Mammary epithelial cell (primary cell): ENCODE measurements at places on chromosomes 4 and X.

- DNase-seq, result no peak
These were observed 32.4 kb downstream of the CLDN22 start for GRCh38 chr4:183287677-183288076.

DNA sequence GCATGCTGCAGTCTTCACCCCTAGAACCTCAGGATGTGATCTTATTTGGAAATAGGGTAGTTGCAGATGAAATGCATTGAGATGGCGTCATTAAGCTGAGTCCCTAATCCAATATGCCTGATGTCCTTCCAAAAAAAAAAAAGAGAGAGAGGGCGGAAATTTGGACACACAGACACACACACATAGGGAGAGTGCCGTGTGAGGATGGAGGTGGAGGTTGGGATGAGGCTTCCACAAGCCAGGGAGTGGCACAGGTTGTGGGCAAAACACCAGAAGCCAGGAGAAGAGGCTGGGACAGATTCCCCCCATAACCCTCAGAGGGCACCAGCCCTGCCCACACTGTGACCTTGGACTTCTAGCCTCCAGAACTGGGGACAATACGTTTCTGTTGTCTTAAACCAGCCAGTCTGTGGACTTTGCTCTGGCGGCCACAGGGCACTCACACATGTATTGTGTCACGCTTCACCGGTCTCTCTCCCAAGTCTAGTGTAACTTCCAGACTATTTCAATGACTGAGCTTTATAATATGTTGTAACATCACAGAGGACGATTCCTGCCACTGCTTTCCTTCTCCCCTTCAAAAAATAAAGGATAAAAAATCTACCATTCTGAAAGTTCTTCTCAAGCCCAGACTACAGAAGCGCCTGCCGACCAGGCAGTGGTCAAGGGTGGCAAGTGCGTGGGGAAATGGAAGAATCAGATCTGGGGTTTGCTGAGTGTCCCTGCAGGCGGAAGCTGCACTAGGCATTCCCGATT lies 35.8 kb upstream of the MAN2B2 start:
- DNase-seq, result no peak

DNA sequence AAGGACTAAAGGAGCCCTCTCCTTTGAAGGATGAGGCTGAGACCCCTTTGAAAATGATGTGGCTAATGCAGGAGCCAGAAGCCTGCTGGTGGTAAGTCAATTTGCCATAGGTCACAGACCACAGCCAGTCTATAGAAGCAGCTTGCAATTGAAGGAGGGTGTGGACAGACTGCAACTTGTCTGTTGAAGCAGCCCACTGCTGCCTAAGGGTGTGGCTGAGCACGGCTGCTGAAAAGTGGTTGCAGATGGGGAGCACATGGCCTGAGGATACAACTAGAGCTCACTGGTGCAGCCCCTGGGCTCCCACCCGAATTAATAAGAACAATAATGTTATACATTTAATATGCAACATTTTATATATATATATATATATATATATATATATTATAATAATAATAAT lies 11.4 kb upstream of the EXOC1L start:
- DNase-seq, result no peak

DNA sequence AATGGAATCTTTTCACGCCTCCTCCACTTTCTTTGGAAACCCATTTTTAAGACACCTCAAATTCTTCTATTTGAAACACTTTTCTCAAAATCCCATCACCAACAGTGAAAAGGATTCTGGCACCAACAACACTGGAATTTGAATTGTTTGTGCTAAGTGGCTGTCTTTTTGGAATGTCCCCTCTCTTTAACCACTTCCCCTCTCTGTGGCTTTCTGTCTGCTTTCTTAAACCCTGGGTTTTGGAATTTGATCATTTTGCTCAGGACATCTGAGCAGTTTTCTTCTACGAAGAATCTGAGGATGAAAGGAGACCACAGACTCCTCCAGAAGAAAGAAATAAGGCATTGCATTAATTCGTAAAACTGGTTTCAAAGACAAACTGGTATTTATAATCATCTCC lies 89.0 kb downstream of the MXRA5 start:
- DNase-seq, result no peak

GRCh38 chrX:148422526-148422925 lies 77.9 kb upstream of the AFF2 start:
- DNase-seq, result peak; percentile 83

DNA sequence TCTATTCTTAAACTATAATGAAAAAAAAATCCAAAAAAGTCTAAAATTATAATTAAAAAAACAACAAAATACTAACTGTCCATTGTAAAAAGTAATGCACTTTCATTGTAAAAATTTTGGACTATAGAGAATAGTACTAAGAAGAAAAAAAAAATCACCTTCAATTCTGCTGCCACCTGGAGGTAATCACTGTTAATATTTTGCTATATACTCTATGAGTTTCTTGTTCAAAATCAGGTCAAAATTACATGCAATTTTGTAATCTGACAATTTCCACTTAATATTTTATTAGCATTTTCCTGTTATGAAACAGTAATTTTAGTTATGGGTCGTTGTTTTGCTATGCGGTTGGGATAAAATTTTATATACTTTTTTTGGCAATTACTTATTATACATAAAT lies 62.0 kb downstream of the HTT start:
- DNase-seq, result no peak

- DNase-seq, result peak; percentile 10
These were observed 124.2 kb upstream of the MBNL3 start for GRCh38 chrX:132612821-132613564.

DNA sequence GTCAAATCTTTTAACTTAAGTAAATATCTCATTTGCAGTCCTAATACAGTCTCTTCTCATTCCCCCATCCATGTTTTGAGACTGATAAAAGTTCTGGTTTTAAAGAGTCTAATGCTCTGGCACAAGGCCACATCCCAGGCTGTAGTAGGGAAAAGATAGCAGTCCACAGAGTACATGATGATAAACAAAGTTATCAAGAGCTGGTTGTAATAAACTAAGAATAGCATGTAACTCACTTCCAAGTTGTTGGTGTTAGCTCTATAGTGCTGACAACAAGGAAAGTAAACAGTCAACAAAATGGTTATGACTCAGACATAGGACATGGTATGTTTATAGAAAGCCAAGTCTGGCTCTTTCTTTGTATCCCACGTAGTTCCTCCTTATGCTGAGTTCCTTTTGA lies 21.8 kb upstream of the AREG start:
- DNase-seq, result no peak

DNA sequence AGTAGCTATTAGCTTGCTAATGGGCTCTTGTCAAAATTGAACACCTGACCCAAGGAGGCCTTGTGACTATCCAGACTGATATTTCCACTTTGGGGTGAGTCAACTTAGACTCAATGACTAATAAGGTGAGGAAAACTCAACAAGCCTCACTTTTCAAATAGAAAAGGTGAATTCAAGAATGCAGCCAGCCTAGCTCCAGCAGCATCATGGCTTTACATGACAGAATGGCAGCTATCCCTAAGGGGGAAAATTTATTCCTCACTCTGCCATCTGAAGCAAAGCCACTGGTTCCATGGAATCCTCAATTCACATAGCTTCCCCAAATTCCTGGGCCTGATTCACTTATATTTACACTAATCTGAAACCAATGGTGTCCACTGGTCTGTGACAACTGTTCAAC lies 29.1 kb upstream of the RAB9B start:
- DNase-seq, result peak; percentile 74

GRCh38 chrX:40145001-40145922 lies 47.5 kb upstream of the BCOR start:
- DNase-seq, result no peak

DNA sequence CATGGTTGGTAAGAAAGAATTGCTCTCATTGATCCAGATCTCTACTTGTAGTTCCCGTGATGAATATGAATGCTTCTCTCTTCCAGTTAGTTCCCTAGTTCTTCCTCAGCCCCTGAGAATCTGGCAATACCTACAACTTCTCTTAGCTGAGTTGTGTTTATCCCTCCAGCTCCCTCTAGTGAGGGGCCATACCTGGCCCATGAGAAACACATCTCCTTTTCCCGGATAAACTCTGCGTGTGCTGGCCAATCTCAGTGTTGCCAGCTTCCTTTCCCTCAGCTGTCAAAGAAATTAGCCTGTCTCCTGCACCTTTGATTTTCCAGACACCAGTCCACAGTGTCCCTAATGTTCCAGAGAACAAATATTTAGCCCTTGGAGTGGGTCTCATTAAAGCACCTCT lies 5.7 kb downstream of the CBLL2 start:
- DNase-seq, result peak; percentile 19

DNA sequence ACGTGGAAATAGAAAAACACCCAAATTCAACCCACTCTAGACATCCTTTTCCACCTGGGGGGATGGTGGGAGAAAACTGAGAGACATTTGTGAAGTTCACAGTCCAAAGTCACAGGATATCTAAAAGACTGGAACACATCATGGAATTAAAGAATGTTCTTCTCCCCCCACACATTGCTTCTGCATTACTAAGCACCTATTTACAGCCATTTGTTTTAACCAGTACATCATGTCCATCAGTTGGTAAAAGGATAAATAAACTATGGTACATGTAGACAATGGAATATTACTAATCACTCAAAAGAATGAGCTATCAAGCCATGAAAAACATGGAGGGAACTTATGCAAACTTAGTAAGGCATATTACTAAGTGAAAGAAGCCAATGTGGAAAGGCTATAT lies 185.5 kb upstream of the ANXA10 start:
- no peak for DNase-seq

- DNase-seq, result no peak
These were observed 696.9 kb downstream of the RAB28 start for GRCh38 chr4:12787261-12787660.

- DNase-seq, result no peak
These were observed 142.9 kb downstream of the DCHS2 start for GRCh38 chr4:154348657-154349056.

DNA sequence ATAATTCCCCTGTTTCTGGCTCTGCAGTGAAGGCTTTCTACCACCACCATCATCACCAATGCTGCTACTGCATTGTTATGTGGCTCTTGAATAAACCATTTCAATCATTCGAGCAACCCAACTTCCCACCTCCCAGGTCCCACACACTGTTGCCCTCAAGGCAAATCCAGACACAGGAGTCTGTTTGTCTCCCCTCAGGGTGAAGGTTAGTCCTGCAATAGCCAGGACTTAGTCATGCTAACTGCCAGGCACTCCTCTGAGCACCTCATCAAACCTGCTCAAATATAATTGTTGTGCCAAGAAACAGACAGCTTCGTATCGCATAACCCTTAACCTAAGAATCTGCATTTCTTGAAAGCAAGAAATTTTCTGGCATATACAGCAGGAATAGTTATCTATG lies 213.2 kb downstream of the KDR start:
- DNase-seq, result peak; percentile 23

DNA sequence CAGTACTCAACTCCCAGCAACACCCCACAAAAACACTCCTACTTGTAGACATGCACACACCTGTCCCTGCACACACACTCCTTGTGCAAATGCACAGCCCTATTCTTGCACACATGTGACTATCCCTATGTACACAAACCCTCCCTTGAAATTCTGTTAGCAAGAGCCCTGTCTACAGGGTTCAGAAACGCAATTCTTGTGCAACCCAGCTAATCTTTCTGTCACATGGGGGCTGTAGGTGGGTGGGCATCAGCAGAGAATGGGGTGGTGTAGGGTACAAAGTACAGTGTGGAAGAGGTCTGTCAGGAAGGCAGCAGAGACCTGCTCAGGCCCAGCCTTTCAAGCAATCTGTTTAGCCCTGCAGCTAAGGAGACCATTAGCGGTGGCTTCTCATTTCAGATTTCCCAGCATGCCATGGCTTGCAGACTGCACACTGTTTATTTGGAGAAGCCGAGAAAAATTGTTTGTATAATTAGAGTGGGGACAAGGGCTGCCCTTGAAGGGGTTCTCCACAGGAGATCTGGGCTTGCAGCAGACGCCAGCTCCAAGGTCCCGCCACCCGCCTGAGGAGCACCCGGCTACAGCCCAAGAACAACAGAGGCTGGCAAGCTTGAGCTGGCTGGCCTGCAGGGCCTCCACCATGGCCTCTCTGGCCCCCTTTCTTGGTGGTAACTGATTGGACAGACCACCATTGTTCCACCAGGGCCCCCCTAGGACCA lies 144.0 kb upstream of the PJA1 start:
- DNase-seq, result no peak

DNA sequence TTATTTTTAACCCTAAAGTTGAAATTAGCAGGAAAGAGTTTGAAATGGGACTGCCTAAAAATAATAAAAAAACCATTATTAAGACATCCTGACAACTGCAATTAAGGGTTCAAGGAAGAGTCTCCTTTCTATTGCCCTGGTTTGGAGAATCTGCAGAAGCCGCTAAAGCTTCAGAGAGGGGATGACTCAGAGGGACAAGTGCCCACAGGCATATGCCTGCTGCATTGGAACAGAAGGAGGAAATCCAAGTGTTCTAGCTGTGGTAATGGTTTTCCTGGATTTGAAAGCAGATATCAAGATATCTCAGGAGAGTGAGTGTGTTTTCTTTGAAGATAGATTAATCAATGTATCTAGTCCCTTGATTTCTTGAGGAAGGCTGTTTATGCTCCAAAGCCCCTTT lies 235.1 kb upstream of the TAPT1 start:
- peak; percentile 29 for DNase-seq

GRCh38 chr4:60034361-60034760 lies 1165.8 kb upstream of the ADGRL3 start:
- no peak for DNase-seq
